ENCODE measurements at places on chromosomes 7 and 10.

DNA sequence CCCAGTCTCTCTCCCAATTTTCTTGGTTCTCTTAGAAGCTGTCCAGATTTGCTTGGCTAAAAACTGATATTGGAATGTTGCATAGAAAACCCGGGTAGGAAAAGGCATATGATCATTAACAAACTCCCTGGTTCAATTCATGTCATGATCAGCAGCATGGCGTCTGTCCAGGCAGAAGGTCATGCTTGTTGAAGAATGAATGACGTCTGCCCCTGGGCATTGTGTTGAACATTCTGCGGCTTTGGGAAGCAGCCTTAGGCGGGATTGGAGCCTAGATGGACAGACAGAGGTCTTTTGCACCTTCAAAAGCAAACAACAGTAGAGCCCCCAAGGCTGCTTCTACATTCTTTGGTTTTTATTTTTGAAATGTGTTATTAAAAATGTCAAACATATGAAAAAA, 7.7 kb upstream of the MINDY3 start:
- peak; percentile 52 for DNase-seq

GRCh38 chr10:119183664-119184412, 5.2 kb upstream of the PRDX3 start:
- DNase-seq: no peak

GRCh38 chr10:6986927-6987326, 406.9 kb upstream of the PRKCQ start:
- DNase-seq: no peak

- no peak for DNase-seq
Observed at GRCh38 chr10:114252092-114252491, 13.0 kb downstream of the VWA2 start.

DNA sequence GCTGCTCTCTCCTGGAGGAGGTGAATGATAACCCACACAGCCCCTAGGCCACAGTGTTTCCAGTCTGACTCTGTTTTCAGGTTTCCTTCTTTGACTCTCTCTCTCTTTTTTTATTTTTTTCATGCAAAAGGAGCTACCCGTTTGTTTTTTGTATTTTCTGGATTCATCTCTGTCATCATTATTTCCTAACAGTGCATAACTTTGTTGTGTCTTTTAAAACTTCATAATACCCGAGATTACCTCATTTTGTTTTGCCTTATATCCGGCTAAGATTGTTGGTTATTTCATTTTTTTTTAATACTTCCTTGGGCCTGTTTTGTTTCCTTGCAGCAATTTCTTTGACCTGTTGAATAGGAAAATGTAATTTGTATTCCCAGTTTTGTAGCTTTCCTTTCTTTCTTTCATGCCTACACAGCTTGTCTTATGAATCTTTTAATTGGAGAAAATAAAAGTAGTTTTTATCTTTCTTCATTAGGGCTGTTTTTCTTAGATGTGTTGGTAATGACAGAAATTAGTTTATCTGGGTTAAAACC, 72.5 kb downstream of the SPAG6 start:
- no peak for DNase-seq

DNA sequence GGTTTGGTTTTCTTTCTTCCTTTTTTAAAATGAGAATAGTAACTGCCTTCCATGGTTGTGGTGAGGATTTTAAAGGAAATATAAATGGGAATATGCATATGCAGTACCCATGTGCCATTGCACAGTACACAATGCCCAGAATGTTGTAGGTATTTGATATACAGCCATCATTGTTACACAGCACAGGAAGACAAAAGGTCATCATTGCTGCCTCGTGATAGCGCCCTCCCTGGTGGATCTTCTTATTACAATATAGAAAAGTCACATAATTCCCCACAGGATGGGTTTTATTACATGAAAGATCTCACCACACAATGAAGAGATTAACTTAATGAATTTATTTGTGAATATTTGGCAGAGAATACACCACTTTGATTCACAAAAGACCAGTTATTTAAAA, 76.5 kb downstream of the PPP1R17 start:
- DNase-seq: no peak

DNA sequence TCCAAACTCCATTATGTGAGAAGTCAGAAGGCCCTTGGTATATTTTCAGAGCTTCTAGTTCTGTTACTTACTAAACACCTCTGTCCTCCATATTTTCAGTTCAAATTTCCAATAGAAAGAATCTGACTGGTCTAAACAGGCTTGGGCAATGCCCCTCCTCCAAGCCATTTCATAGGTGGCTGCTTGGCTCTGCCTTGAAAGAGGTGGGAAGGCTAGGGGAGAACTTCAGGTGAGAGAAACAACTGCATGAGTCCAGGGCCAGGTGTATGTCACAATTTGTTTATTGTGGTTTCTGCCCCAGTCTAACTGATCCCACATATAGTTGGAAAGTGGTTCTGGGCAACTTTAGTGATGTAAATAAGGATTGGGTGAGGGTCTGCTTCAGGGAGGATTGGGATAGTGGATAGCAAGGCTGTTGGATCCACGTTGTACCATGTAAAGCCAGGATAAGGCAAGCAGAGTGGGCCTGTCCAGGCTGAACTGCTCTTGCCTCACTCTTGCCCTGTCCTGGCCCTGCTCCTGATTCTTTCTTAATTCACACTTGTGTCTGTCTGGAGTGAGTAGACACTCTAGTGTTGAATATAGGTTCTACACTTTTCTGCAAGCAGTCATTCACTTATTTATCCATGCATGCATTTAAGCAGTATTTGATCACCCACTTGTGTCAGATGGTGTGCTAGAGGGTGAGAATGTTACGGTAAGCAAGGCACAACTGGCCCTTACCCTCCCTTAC, 67.5 kb upstream of the COMTD1 start:
- no peak for DNase-seq

GRCh38 chr10:84668186-84668763, 339.9 kb downstream of the CCSER2 start:
- no peak for DNase-seq

- DNase-seq: no peak
Observed at GRCh38 chr7:149071641-149072437, 18.7 kb downstream of the ZNF786 start.
